ENCODE measurements at places on chromosomes 3 and 15. TPM values are rescaled to one million over a fixed set of nuclear protein-coding genes. Genes with fewer than 3 reads are reported as not detected.

The LRRC34 gene
- total RNA-seq: 5.9 TPM

The ARNT2 gene
- total RNA-seq: 16.2 TPM

DNA sequence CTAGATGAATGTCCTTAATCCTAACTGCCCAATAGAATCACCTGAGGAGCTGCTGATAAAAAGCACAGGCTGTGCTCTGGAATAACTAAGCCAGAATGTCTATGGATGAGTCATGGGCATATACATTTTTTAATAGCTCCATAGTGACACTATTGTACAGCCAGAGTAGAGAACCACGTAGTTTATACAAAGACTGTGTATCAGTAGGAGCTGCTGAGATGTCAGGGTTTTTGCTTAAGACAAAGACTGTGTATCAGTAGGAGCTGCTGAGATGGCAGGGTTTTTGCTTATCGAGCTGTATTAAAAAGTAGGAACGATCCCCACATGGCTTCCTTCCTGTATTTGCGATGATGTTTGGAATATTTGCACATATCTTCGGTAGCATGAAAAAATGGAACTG lies 137.4 kb downstream of the SV2B start:
- no peaks in the 10 kb centered on the region for H3K27me3 ChIP-seq
- no peaks in the 10 kb centered on the region for H3K4me1 ChIP-seq
- H3K4me3 ChIP-seq: no peak overlapping the region
- no peak overlapping the region for H3K27ac ChIP-seq

- no peaks in the 10 kb centered on the region for H3K4me1 ChIP-seq
- H3K27ac ChIP-seq: no peak overlapping the region
- H3K36me3 ChIP-seq: no peaks in the 10 kb centered on the region
- no peaks in the 10 kb centered on the region for H3K27me3 ChIP-seq
These were observed 171.0 kb downstream of the EPHA3 start for GRCh38 chr3:89278302-89279025.

DNA sequence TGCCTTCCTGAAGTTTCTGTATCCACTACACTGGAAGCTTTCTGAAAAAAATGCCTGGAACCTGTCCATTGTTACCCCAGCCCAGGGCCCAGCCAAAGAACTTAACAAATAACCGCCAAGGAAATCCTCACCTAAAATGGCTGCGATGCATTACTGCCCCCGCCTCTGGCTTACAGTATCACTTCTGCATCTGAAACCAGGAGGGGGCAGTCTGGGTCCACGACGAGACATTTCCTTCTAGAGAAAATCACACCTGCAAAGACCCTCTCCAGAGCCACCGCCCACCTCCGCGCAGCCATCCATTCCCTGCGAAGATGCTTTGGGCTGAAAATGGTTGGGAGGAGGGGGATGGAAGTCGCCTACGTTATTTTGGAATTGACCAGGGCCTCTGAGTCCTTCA lies 22.4 kb upstream of the CELF6 start:
- H3K4me3 ChIP-seq: no peak overlapping the region
- no peak for DNase-seq
- H3K36me3 ChIP-seq: peaks cover 9% of the 10 kb centered on the region
- H3K27ac ChIP-seq: no peak overlapping the region

DNA sequence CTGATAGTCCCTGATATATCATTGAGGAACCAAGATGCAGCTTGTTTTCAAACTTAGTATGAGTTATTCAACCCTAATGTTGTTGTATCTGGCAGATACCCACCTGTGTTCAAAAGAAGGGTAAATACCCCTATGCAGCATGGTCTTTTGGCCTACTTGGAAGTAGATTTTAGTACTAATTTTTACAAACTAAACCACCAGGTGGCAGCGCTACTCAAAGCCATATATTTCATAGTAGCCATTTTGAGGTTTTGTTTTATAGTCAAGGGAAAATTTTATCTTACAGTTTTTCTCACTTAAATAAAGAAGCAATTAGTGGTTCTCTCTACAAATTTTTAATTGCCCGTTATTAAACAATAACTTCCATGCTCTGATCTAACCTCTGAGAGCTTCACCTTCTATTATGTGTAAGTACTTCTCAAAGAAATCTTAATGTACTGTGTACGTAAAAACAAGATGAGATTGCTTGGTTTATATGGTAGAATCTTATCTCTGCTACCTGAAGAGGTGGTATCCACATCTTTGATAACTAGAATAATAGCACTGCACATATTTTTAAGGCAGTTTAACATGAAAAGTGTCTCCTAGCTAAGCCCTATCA lies 31.5 kb upstream of the MLF1 start:
- H3K36me3 ChIP-seq: no peaks in the 10 kb centered on the region
- peak; percentile 42 for DNase-seq
- no peaks in the 10 kb centered on the region for H3K4me1 ChIP-seq
- no peaks in the 10 kb centered on the region for H3K27me3 ChIP-seq
- H3K4me3 ChIP-seq: no peak overlapping the region

- H3K27ac ChIP-seq: no peak overlapping the region
- H3K4me1 ChIP-seq: no peaks in the 10 kb centered on the region
- no peaks in the 10 kb centered on the region for H3K27me3 ChIP-seq
- DNase-seq: no peak
- no peak overlapping the region for H3K4me3 ChIP-seq
These were observed 3.6 kb upstream of the GLCE start for GRCh38 chr15:69156736-69157381.

Data from aorta (tissue), 5 donors.